Activated T-helper 1 cell treated with Interleukin-2 at 50 U/mL for 16 hours (primary cell): ENCODE measurements at places on chromosomes 11 and 22.

GRCh38 chr22:29716814-29717545 lies 2.8 kb upstream of the CABP7 start:
- DNase-seq: no peak

DNA sequence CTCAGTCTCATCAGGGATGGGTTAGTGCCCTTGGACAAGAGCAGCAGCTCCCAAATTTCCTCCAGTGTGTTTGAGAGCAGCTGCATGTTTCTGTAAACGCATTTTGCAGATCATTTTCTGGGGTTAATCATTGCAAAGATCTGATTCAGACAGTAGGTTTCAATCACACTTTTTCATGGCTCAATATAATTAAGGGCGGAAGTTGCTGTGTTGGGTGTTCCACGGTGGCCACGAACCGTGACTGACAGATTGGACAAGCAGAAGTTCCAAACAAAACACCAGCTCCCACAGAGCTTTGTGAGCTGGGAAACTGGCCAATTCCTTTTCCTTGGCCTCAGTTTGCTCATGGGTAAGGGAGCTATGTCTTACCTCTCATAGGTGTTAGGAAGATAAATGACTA lies 8.4 kb upstream of the RASSF10 start:
- no peak for DNase-seq

DNA sequence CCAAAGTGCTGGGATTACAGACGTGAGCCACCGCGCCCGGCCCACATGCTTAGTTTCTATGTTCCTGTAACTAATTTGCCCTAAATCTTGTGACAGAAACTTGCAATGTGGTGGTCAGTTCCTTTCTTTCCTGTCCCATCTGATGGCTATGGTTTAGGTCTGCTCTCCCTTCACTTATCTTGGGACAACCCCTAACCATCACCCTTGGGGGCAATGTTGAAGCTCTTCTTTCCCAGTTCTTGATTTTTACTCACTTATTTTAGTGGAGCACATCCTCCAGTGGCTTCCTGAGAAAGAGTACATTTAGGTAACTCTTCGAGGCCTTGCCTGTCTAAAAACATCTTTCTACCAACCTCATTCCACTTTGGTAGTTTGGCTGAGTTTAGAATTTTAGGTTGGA lies 7.3 kb downstream of the SREBF2 start:
- DNase-seq: no peak

- DNase-seq: no peak
Observed at GRCh38 chr11:74318241-74318932, 6.9 kb upstream of the P4HA3 start.

- DNase-seq: no peak
Observed at GRCh38 chr11:73983741-73984538, 1.3 kb upstream of the UCP2 start.

- DNase-seq: no peak
Observed at GRCh38 chr22:30273711-30274436, 7.2 kb upstream of the OSM start.

DNA sequence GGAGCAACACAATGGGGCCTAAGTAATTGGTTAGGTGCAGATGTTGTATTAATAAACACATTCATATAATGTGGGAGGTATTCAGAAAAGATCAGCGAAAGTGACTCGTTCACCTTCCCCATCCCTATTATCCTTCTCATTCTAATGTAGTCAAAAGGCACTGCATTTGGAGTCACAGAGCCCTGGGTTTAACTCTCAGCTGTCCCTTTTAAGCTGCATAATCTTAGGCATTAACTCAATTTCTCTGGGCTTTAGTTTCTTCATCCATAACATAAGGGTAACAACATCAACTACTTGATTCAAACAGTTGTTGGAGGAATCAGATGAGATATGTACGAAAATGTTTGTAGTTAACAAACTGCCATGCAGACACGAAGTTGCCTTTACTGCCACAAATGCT lies 187.6 kb upstream of the PITPNB start:
- DNase-seq: no peak

DNA sequence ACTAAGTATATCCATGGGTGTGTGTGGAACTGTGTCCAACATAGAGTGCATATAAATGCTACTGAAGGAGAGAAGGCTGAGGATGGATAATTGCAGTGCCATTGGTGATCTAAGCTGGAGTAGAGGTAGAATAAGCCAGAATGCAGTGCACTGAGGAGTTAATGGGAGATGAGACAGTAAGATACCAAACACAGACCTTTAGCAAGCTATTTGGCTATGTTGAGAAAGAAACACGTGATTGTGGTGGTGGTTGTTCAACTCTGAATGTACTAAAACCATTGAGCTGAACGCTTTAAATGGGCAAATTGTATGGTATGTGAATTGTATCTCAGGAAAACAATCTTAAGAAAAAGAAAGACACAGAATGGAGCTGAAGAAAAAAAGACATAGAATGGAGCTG lies 22.8 kb downstream of the JAML start:
- DNase-seq: no peak

- no peak for DNase-seq
Observed at GRCh38 chr11:17766073-17766359, 31.4 kb downstream of the KCNC1 start.

GRCh38 chr11:117816151-117816741 lies 8.3 kb downstream of the FXYD2 start:
- no peak for DNase-seq

- DNase-seq: no peak
Observed at GRCh38 chr22:46352691-46353386, 17.3 kb downstream of the TRMU start.

DNA sequence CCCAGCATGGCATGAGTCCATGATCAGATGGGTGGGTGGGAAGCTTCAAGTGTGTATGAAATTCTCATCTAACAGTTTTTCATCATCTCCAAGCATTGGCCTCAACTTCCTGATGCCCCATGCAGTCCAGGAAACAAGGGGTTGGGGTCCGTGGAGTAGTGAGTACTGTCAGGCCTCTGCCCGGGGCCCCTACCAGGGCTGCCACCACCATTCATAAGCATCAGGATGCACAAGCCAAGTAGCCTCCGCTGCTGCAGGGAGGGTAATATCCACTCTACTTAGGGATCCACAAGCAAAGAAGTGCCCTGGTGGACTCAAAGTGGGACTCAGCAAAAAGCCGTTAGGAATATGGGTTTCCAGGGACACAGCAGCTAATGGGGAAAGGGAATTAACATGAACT lies 49.3 kb downstream of the KCNC1 start:
- DNase-seq: no peak

GRCh38 chr11:65811764-65812475 lies 21.8 kb upstream of the SNX32 start:
- DNase-seq: no peak

DNA sequence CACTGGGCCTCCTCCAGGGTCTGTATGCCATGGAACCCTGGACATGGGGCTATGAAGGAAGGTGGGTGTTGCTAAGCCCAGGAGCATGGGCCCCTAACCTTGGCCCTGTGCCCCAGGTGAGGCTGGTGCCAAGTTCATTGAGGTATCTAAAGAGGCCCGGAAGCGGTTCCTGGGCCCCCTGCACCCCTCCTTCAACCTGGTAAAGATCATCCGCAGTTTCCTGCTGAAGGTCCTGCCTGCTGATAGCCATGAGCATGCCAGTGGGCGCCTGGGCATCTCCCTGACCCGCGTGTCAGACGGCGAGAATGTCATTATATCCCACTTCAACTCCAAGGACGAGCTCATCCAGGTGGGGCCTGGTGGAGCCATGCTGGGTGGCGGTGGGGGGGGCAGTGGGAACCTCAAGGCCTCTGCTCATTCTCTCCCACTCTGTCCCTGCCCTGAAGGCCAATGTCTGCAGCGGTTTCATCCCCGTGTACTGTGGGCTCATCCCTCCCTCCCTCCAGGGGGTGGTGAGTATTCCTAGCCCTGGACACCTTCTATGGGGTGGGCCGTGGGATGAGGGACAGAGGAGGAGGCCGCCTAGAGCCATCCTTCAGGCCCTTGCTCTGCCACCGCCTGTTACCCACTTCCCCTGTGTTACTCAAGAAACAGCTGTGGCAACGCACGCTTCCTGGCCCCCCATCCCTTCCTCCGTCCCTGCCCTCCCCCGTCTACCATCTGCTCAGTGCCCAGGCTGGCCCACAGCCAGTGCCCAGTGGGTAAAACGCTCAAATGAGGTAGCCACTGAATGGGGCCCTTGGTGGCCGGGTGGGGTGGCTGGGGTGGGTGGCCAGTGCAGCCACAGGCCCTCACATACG lies 3.0 kb downstream of the PNPLA2 start:
- no peak for DNase-seq

- no peak for DNase-seq
Observed at GRCh38 chr11:23359297-23359696, 499.0 kb upstream of the CCDC179 start.

DNA sequence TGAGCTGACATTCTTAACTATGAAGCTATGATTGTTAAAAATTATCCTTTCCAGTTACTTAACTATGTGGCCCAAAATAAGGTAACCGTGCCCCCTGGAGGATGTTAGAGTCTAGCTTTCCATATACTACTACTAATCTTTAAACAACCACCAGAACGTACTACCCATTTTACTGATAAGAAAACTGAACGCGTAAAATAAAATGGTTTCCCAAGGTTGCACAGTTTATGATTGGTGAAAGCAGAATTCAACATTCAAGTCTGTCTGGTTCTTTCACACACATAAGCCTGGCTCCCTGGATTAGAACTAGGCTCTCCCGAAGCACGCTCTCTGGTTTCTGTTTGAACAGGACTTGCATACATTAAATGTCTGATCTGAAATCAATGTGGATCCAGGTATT lies 437.8 kb upstream of the CCDC90B start:
- no peak for DNase-seq

DNA sequence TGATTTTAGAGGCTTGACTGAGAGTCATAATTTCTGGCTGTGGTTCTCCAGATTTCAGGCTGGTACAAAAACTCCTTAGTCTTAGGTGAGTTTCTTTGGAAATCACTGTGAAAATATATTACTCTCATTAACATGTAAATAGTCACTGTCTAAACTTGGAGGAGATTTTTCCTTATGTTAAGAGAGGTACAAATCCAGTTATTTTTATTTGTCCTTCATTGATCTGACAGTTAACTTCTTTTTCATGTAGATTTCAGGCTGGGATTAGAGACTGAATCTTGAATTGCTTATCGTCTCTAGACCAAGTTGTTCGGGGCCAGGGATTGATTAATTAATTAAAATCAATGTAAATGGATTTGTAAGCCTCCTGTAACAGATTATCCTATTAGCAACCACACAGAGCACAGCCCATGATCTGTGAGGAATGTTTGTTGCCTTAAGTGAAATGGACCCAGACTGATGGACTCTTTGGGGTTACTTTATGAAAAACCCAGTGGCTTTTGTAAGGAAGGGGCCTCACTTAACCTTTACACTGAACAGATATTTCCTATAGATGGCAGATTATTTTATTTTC lies 21.1 kb downstream of the TEAD1 start:
- no peak for DNase-seq

- no peak for DNase-seq
Observed at GRCh38 chr22:37546437-37547250, 13.6 kb upstream of the CDC42EP1 start.

GRCh38 chr11:19712281-19713195 lies at the start of gene NAV2:
NAV2 (plus strand) TSS chr11:19712837; CDS start chr11:19713696, 859 bp downstream.
- DNase-seq: peak; percentile 66

GRCh38 chr22:41913842-41914534 lies 886 bp downstream of the SHISA8 start:
- DNase-seq: no peak

DNA sequence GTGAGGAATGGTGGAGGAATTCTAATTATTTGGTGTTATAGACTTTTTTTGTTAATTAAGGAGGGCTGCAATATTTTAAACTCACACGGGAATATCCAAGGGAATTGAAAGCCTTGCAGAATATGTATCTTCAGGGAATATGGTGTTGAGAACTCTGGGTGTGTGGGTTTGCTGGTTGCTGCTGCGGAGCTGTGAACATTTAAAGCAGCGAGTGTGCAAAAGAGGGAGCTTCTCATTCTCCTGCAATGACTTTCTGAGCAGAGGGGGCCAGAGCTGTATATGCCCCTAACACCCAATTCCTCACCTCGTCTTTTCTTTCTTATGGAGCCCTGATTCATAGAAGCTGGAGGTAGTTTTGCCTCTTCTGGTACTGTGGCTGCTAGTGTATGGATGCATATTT lies 217.7 kb downstream of the HIPK3 start:
- DNase-seq: no peak

GRCh38 chr11:82843057-82843795 lies 57.0 kb downstream of the PRCP start:
- no peak for DNase-seq

DNA sequence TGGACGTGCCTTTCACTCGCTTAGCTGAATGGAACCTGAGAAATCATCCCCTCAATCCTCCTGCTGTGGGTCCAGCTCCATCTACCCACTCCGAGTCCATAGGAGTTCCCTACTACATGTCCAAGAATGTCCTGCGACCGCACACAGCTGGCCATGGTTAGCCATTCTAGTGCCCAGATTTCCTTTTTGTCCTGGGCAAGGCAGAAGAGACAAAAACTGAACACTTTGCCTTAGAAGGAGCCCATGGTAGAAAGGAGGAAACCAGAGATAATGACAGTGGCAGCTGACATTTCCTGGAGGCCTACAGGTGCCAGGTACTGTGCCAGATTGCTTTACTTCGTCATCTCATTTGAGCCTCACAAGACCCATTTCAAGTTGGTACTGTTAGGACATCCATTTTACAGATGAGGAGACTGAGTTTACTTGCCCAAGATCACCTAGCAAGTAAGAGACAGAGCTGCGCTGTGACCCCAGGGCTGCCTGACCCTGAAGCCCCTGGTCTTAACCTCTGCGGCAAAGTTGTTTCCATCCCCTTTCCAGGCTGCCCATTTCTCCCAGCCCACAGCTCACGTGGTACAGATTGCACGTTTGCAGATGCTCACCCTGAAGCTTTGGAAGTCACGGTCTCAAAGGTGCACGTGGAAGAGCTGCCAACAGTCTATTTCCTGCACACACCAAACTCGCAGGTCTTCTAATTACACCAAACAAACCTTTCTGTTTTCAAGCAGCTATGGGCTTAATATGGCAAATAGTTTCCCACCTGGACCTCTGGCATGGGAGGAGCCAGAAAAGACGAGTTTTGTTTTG lies 112.7 kb downstream of the ZBTB16 start:
- DNase-seq: no peak

GRCh38 chr11:87306262-87306851 lies 268.6 kb downstream of the TMEM135 start:
- DNase-seq: no peak

- DNase-seq: no peak
Observed at GRCh38 chr11:128226106-128226716, 361.1 kb downstream of the ETS1 start.

- no peak for DNase-seq
Observed at GRCh38 chr22:32100711-32101110, 57.6 kb downstream of the SLC5A1 start.
